ENCODE measurements at places on chromosomes 1 and 21. TPM values are rescaled to one million over a fixed set of nuclear protein-coding genes. Genes with fewer than 3 reads are reported as not detected.

The TMEM52 gene
- not detected for total RNA-seq

GRCh38 chr1:17655922-17656321 is 99.2 kb upstream of the ACTL8 start:
- no peak for DNase-seq

The CYP4A22 gene
- total RNA-seq = 0.18 TPM

GRCh38 chr1:171075041-171075440 is 15.7 kb upstream of the FMO3 start:
- DNase-seq = no peak

GRCh38 chr1:5369223-5369622 is 623.0 kb downstream of the NPHP4 start:
- no peak for DNase-seq

The RNU1-1 gene
- 3,134 TPM for total RNA-seq

The FLG2 gene
- not detected for total RNA-seq

DNA sequence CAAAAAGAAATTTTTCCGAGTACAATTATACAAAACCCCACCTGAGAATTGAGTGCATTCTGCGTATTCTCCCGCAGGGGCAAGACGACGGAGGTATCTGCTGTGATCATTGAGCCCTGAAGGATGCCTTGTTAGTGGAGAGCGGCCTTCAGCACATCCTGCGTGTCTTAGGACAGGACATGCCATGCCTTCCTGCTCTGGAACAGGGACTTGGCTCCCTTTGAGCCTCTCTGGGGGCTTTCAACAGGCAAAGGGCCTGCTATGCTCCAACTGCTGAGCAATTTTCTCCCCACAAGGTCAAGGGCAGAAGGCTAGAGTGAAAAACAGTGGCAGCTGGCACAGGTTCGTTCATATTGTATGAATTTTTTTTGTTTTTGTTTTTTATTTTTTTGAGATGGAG is 52.4 kb downstream of the TOR1AIP2 start:
- no peak for DNase-seq

The OR2T11 gene
- total RNA-seq = not detected

The HYI gene
- 72.4 TPM for total RNA-seq

DNA sequence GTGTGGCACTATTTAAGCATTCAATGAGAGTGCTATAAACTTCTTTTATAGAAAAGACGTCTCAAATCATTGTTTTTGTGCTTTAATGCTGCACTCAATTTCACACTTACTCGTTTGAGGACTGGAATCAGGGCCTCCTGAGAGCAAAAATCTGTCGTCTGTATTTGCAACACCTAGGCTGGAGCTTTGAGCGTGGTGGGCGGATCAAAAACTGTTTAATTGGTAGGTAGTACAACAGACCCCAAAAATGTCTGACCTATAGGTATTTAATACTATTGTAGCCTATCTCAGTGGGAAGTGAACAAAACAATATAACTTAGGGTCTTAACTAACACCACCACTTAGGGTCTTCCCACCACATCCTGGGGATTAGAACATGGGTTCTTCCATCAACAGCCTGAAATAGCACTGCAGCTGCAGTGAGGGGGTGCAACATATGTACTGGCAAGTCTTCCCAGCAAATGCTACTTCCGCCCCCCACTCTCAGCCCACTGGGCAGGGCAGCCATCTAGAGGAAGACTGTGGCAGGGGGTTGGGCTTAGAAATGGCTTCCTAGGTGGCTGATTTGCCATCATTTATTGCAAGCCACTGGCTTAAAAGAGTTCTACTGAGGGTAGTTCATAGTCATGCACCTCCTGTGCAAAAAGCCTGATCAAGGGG is 48.3 kb downstream of the CD46 start:
- DNase-seq = no peak

DNA sequence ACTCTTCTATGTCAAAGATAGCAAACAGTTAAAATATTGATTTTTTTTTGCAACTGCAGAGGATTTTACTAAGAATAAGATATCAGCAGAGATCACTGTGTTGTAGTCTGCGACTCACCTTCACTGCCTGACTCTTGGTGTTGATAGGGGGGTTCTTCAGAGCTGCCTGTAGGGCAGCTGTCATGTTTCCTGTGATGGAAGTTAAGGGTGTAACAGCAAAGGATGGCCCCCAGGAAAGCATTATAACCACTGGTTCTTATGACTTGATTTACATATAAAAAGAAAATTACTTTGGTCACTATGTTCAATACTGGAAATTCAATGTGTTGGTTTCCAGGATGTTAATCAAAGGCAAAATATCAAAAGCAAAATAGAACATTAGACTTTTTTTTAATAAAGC is 2.6 kb downstream of the ARPC5 start:
- DNase-seq = no peak

The PTPN14 gene
- 26.0 TPM for total RNA-seq

- DNase-seq = no peak
Observed at GRCh38 chr1:22798083-22798482, 87.4 kb downstream of the EPHB2 start.
